ENCODE measurements at places on chromosomes 12 and 14. TPM values are rescaled to one million over a fixed set of nuclear protein-coding genes. Genes with fewer than 3 reads are reported as not detected.

Gene FBLN5
- total RNA-seq: 3.2 TPM

Gene ITGB7
- 0.25 TPM for total RNA-seq

Gene PRB2
- total RNA-seq: 1.7 TPM

Gene INHBC
- total RNA-seq: not detected

Gene RTN1
- 846 TPM for total RNA-seq

Gene RERG
- 2.2 TPM for total RNA-seq

Gene GPR84
- total RNA-seq: not detected

Gene GZMB
- total RNA-seq: not detected

Gene HOXC6
- not detected for total RNA-seq

Gene BTBD6
- 35.2 TPM for total RNA-seq

Gene NYNRIN
- total RNA-seq: 14.5 TPM

Gene ATG101
- total RNA-seq: 15.0 TPM

Gene TMEM132C
- total RNA-seq: 3.9 TPM

Gene CD163
- total RNA-seq: 1.5 TPM

Gene DIO3
- 0.49 TPM for total RNA-seq

Gene TPPP2
- total RNA-seq: not detected

Gene NEDD1
- total RNA-seq: 11.1 TPM

Gene KRT2
- total RNA-seq: not detected

Gene FOXG1
- 54.8 TPM for total RNA-seq

Gene FZD10
- total RNA-seq: 0.49 TPM

Gene PPP4R4
- total RNA-seq: 0.49 TPM

Gene CRIP2
- 94.9 TPM for total RNA-seq

Gene MYH7
- 0.25 TPM for total RNA-seq

Gene ASB2
- total RNA-seq: not detected

Gene PPP2R5C
- total RNA-seq: 101 TPM

Gene SLC7A7
- total RNA-seq: 1.5 TPM

Gene BDKRB2
- total RNA-seq: 0.25 TPM

Gene IAPP
- under 0.01 TPM for total RNA-seq

Gene ZDHHC22
- 9.8 TPM for total RNA-seq

Gene KCNC2
- 16.5 TPM for total RNA-seq

Gene CLEC4C
- not detected for total RNA-seq

Gene CLEC9A
- total RNA-seq: not detected

Gene DBX2
- total RNA-seq: 2.2 TPM

Gene INSM2
- 0.25 TPM for total RNA-seq

Gene KRT1
- total RNA-seq: 0.74 TPM

Gene PMEL
- total RNA-seq: 0.49 TPM

Gene HCFC2
- total RNA-seq: 48.4 TPM

Gene CCDC196
- not detected for total RNA-seq

Gene LETMD1
- 45.0 TPM for total RNA-seq

Gene SIX4
- total RNA-seq: 0.49 TPM

Gene BEST3
- 0.25 TPM for total RNA-seq

Gene DNAI7
- total RNA-seq: 3.9 TPM

Gene POU6F1
- total RNA-seq: 11.3 TPM

Gene C14orf132
- 41.8 TPM for total RNA-seq

Gene MMAB
- total RNA-seq: 11.1 TPM

Gene PA2G4
- 68.8 TPM for total RNA-seq
